ENCODE measurements at places on chromosomes 11 and 22.

DNA sequence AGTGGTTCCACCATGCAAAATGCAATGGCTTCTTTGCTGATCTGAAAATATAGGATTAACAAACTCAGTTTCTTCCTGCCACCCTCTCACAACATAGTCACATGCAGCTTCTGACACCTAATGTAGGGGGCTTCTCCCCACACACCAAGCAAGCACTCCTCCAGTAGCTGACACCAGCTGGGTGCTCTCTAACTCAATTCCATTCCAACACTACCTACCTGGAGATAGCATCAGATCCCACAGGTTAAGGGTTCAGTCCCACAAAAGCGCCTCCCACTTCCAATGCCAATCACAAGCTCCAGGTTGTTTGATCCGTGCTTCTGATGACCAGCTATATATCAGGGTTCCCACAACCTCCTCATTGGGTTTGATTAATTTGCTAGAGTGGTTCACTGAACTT lies 31.8 kb upstream of the NNMT start:
- DNase-seq = no peak

DNA sequence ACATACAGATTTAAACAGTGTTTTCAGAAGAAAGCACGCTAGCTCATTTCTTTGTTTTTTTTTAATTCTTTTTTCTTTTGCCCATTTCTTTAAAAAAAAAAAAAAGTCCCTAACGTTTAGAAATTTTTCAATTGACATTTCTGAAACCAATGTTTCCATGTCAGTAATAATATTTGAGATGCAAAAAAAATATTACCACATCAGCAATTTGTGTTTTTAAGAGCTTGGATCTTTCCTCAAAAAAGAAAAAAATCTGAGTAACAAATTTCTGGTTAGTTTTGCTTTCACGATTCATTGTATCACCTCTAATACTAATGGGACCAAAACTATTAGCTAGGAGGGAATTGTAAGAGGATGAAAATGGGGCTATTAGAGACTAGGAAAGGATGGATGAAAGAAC lies 39.9 kb upstream of the ASPHD2 start:
- DNase-seq = no peak

- DNase-seq = no peak
These were observed 31.0 kb upstream of the HMOX1 start for GRCh38 chr22:35349704-35350538.

GRCh38 chr22:27107824-27108223 lies 450.4 kb downstream of the MIAT start:
- DNase-seq = no peak

DNA sequence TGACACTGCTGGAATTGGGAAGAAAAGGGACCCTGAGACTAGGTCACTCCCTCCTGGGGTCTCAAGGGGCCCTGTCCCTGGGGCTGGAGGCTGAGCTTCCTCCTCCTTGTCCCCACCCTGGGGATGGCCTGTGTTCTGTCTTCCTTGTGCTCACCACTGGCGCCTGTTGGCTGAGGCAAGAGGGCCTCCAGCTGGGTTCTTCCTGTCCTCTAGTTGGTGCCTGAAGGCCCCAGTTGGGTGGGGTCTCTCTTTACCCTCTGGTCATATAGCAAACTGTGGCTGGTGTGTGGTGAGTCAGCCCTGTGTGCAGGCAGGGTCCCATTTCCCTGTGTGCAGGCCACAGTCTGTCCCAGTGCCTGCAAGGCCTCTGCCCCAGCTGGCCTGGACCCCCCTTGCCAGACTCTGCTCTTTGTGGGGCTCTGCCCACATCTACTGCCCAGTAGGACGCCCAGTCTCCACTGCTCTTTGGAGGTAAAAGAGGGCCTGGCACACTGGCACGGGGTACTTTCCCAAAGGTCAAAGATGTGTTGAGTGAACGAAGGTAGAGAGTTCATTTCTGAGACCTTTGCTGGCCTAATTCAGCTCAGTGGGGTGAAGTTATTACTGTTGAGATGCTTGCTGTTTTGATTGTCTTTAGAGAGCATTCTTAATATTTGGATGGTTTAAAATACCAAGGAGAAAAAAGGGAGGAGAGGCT lies 55.1 kb upstream of the CLDN5 start:
- DNase-seq = no peak

DNA sequence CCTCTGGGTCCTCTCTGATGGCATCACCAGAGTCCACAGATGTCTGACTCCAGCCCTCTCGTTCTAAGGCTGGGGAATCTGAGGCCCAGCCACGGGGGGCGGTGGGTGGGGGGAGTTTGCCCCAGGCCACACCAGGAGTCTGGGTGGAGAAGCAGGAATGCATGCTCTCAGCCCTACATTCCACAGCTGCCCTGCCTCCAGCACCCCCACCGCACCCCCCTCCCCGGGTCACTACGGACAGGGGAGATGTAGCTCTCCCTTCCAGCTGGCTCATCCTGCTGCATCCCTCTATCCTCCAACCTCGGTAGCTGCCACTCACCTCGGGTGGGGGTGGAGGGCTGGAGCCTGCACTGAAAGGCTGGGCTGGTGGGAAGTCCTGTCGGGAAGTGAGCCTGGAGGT lies 2.3 kb upstream of the PVALB start:
- no peak for DNase-seq

GRCh38 chr11:55572548-55572947 lies 620 bp downstream of the OR4C16 start:
- DNase-seq = no peak

GRCh38 chr11:94472916-94473799 lies 20.5 kb downstream of the MRE11 start:
- no peak for DNase-seq

DNA sequence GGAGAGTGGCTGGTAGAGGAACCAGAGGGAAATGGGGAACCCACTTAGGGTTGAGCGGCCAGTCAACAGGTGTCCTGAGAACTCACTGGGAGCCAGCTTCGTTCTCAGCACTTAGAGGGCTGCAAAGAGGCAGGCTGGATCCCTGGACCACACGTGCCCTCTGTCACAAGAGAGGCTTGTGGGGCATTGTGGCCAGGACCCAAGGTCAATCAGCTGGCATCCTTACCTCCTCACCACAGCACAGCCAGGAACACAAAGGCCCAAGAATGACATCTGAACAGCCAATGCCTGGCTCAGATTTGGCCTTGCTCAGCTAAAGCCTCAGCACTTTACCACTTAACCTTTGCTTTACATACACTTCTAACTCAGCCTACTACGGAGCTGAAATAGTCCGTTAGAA lies 7.4 kb downstream of the MAPK8IP1 start:
- no peak for DNase-seq

- DNase-seq = no peak
These were observed 49.5 kb upstream of the B3GNT6 start for GRCh38 chr11:76984743-76985142.

DNA sequence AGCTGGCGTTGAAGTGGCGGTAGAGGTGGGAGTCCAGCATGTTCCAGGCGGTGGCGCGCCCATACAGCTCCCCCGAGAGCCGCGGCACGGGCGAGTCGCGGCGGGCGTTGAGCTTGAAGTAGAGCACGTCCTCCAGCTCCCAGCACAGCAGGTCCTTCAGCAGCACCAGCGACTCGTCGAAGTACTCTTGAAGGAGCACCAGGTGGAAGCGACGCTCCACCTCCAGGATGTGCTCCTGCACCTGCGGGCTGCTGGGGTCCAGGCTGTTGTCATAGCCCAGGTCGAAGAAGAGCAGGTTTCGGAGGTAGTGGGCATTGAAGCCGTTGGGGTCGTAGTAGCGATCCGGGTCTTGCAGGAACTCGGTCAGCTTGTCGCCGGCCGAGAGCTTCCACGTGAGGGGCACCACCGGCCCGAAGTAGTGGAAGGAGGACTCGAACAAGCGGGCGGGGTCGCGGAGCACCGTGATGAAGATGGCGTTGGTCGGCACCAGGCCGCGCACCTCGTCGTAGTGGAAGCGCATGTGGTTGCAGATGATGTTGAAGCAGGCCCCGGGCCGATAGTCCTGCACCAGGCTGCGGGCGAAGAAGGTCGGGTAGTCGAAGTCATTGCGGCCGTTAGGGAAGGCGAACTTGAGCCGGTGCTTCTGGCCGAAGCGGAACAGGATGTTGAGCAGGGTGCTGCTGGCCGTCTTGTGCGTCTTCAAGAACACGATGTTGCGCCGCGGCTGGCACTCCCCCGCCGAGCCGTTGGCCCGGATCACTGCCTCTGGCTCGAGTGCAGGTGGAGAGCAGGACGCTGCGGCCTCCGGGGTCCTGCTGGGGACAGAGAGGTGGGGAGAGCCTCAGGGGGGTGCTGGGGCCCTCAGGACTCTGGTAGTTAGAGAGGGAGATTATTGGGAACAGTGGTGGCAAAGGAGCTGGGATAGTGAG lies 9.0 kb upstream of the SEC14L6 start:
- no peak for DNase-seq
